Pancreas (tissue), 10 donors: ENCODE measurements at places on chromosomes 6 and 20. TPM values are rescaled to one million over a fixed set of nuclear protein-coding genes. Genes with fewer than 3 reads are reported as not detected.

- H3K27me3 ChIP-seq: no peaks in the 10 kb centered on the region
- no peak overlapping the region for H3K4me3 ChIP-seq
- DNase-seq: no peak
- no peaks in the 10 kb centered on the region for H3K36me3 ChIP-seq
- no peak overlapping the region for H3K27ac ChIP-seq
- H3K4me1 ChIP-seq: no peaks in the 10 kb centered on the region
Measured at GRCh38 chr20:33875055-33875454, 63.9 kb downstream of the CHMP4B start.

DNA sequence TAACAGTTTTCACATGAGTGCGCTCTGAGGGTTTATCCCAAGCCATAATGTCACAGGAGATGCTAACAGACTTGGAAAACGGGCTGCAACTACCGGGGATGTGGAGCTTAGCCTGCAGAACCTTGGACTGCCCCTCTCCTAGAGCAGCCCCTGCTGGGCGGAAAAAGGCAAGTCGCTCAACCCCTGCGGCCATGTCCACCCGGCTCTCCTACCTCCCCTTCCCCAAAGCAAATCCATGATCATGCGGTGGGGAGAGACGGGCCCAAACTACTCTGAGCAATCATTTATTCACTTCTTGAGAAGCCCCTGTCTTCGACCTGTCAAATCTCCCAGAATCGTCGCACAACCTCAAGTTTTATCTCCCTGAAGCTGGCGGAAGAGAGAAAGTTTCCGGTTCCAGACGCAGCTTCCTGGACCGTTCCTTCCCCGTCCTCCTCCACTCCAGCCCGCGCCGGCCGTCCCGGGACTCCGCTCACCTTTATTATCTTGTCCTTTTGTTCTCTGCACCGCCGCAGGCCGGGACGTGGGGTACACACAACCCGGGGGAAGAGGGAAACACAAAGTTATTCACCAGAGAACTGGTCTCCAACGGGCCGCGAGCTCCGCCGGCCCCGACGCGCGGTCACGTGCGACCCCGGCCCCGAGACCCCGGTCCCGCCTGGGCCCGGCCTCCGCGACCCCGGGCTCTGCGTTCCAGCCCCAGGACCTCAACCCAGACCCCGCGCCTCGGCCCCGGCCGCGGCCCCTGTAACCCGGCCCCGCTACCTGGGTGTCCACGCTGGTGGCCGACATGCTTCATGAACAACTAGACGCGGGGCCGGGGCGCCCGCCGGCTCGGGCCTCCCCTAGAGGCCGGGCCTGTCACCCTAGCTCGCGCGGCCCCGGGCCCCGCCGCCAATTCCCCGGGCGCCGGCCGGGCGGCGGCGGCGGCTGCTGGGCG, 560 bp downstream of the YTHDF1 start:
- H3K4me3 ChIP-seq: peak overlapping the region; percentile 98
- no peak for DNase-seq
- no peaks in the 10 kb centered on the region for H3K27me3 ChIP-seq
- H3K4me1 ChIP-seq: peaks cover 9% of the 10 kb centered on the region
- peaks cover 6% of the 10 kb centered on the region for H3K36me3 ChIP-seq

DNA sequence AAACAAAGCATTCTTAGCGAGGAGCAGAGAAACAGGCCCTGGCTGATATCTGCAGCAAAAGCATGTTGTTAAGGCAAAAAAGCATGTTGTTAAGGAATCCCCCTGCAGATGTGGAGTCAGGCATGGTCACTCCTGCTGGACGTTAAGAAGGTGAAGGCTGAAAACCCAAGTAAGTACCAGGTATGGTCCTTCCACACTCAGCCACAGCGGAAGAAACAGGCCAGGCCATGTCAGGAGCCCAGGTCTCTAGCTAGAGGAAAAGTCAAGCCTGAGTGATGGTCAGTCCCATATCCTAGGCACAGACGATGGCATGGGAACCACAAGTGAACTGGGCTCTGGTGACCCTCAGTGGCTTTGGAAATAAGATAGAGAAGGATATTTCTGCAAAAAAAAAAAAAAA, 32.5 kb upstream of the MAS1L start:
- H3K36me3 ChIP-seq: no peaks in the 10 kb centered on the region
- H3K27me3 ChIP-seq: no peaks in the 10 kb centered on the region
- no peak overlapping the region for H3K4me3 ChIP-seq
- no peak overlapping the region for H3K27ac ChIP-seq
- H3K4me1 ChIP-seq: peaks cover 6% of the 10 kb centered on the region
- no peak for DNase-seq

The SLC2A10 gene
- 14.4 TPM for total RNA-seq

GRCh38 chr20:37841389-37841788, 61.5 kb upstream of the VSTM2L start:
- H3K27ac ChIP-seq: no peak overlapping the region
- peaks cover 7% of the 10 kb centered on the region for H3K4me1 ChIP-seq
- no peak overlapping the region for H3K4me3 ChIP-seq
- no peak for DNase-seq
- H3K36me3 ChIP-seq: no peaks in the 10 kb centered on the region

DNA sequence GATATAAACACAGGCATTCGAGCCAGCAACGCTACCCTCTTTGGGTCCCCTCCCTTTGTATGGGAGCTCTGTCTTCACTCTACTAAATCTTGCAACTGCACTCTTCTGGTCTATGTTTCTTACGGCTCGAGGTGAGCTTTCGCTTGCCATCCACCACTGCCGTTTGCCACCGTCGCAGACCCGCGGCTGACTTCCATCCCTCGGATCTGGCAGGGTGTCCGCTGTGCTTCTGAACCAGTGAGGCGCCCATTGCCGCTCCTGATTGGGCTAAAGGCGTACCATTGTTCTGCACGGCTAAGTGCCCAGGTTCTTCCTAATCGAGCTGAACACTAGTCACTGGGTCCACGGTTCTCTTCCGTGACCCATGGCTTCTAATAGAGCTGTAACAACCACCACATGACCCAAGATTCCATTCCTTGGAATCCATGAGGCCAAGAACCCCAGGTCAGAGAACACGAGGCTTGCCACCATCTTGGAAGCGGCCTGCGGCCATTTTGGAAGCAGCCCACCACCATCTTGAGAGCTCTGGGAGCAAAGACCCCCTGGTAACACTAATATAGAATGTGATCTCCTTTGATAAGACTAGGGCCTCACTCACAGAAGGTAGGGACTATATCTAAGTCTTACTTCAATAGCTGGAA, 973 bp downstream of the UBD start:
- no peak for DNase-seq
- H3K36me3 ChIP-seq: no peaks in the 10 kb centered on the region
- H3K27me3 ChIP-seq: no peaks in the 10 kb centered on the region
- H3K27ac ChIP-seq: no peak overlapping the region

The RAET1L gene
- total RNA-seq: not detected

The TRIM15 gene
- 0.19 TPM for total RNA-seq

DNA sequence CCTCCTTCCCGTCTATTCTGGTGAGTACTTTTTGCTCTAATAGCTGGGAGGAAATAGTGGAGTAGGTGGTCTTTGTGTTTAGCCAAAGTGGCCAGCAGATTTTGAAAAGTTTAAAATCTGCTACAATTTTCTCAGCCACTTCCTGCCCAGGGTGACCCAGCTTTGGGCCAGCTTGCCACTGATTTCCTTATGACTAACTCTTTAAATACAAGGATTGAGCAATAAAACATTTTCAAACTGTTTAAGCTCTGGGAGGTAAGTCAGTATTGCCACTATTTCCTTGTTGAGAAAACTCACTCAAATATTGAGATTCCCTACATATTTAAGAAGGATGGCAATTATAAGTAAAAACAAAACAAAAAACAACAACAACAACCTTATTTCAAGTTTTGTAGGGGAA, 54.5 kb downstream of the TRMT11 start:
- no peak overlapping the region for H3K4me3 ChIP-seq
- H3K27ac ChIP-seq: peak overlapping the region; percentile 75
- no peaks in the 10 kb centered on the region for H3K27me3 ChIP-seq

- DNase-seq: no peak
- H3K36me3 ChIP-seq: no peaks in the 10 kb centered on the region
- no peak overlapping the region for H3K27ac ChIP-seq
- H3K4me3 ChIP-seq: no peak overlapping the region
- H3K4me1 ChIP-seq: no peaks in the 10 kb centered on the region
Measured at GRCh38 chr6:137764464-137764863, 102.6 kb upstream of the TNFAIP3 start.

- no peaks in the 10 kb centered on the region for H3K27me3 ChIP-seq
- DNase-seq: no peak
- H3K4me1 ChIP-seq: no peaks in the 10 kb centered on the region
- H3K4me3 ChIP-seq: no peak overlapping the region
Measured at GRCh38 chr6:162964488-162965140, 236.8 kb downstream of the PACRG start.

- DNase-seq: no peak
- H3K4me3 ChIP-seq: no peak overlapping the region
- no peaks in the 10 kb centered on the region for H3K4me1 ChIP-seq
- peak overlapping the region; percentile 44 for H3K27ac ChIP-seq
Measured at GRCh38 chr6:134422426-134423231, 104.7 kb upstream of the SGK1 start.

GRCh38 chr6:39050453-39051112, 2.0 kb downstream of the GLP1R start:
- H3K27me3 ChIP-seq: no peaks in the 10 kb centered on the region
- no peak overlapping the region for H3K27ac ChIP-seq
- no peak for DNase-seq
- peaks cover 6% of the 10 kb centered on the region for H3K4me1 ChIP-seq
- no peaks in the 10 kb centered on the region for H3K36me3 ChIP-seq

The ISM1 gene
- total RNA-seq: 1.2 TPM

DNA sequence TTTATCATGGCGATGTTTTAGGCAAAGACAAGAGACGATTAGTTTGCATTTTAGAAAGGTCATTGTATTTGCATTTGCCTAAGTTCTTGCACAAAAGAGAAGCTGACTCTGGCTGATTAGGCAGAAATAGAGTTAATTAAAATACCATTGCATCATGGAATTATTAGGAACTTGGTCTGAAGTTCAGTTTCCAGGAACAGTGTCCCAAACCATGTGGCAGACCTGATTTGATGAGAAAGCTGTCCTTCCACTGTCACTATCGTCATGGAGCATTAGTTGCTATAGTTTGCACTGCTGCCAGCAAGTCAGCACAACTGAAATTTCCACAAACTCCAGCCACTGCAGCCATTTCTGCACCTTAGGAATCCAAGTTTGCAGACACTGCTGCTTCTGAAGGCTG, 24.3 kb upstream of the MCUR1 start:
- no peak for DNase-seq
- no peaks in the 10 kb centered on the region for H3K36me3 ChIP-seq
- H3K27me3 ChIP-seq: no peaks in the 10 kb centered on the region

DNA sequence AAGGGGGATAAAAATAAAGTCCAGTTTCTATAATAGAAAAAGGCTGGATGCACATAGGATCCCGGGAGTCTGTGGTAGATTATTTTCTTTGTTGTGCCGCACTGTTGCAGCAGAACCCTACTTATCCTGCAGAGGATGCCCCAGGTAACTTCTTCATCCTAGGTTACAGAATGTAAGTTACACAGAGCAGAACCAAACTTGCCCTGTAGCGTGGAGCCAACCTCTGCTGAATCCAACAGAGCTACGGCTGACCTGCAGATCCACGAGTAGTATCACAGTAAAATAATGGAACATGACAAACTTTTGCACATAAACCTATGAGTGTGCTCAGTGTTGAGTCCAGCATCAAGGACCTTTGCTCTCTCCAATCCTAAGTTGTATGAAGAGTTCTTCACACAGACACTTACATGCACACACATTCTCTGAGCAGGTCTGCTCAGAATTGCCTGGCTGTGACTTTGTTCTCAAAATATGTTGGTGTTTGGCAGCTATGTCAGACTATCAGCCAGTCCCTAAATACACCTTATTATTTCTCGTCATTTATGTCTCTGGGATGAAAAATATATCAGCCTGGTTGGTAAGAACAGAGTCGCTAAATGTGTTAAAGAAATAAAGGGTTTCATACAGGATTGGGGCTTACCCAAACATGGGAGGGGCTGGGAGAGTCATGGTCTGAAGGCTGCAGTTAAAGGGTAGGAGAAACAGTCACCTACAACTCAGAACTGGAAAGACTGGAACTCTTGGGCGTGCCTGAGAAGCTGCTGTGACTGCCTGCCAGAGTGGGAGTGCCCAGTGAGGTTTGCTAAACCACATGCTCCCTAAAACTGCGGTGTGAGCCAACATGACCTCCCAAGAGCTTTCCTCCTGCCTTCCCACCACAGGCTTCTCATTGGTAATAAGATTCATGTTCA, 165.1 kb upstream of the SLC24A3 start:
- H3K4me1 ChIP-seq: no peaks in the 10 kb centered on the region
- no peak for DNase-seq
- H3K36me3 ChIP-seq: no peaks in the 10 kb centered on the region
- H3K27me3 ChIP-seq: no peaks in the 10 kb centered on the region

DNA sequence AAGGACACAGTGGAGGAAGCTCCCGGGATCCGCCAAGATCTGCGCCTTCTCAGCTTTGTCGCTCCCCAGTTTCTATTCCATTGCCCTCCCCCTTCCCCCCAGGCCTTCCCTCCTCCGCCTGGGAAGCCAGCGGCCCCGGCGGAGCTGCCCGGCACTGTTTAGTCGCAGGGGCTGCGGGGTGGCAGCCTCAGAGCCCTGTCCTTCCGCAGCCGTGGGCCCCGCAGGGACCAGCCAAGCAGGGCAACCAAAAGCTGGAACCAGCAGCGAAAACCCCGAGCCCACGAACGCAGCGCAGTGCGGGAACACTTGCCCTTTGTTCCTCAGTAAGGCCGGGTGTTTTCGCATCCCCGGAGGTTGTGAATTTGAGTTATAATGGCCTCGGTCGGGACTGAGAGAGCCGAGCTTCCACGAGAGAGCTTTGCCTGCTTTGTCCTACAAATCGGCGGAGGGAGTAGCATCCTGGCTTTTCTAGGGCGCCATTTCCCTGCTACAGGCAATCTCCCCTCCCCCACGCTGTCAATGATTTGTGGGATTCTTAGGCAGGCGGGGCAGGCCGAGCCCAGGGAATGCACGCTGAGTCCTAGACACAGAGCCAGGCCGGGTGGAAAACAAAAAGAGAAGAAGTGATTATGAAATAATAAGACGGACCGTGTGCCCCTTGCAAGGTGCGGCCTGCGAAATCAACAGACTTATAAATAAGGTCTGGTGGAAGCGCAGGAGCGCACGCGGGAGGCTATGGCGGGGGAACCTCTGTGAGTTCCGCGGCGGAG, 4.0 kb upstream of the TUBB2B start:
- H3K27me3 ChIP-seq: no peaks in the 10 kb centered on the region
- H3K4me1 ChIP-seq: peaks cover 12% of the 10 kb centered on the region
- peak overlapping the region; percentile 86 for H3K27ac ChIP-seq
- H3K4me3 ChIP-seq: peak overlapping the region; percentile 18

GRCh38 chr6:14092838-14093789, 24.5 kb upstream of the CD83 start:
- H3K27ac ChIP-seq: no peak overlapping the region
- H3K27me3 ChIP-seq: no peaks in the 10 kb centered on the region
- DNase-seq: no peak
- H3K36me3 ChIP-seq: no peaks in the 10 kb centered on the region
- H3K4me3 ChIP-seq: no peak overlapping the region
- H3K4me1 ChIP-seq: no peaks in the 10 kb centered on the region

The GSTA4 gene
- total RNA-seq: 14.8 TPM

The C6orf15 gene
- not detected for total RNA-seq

The E2F1 gene
- total RNA-seq: 0.23 TPM

DNA sequence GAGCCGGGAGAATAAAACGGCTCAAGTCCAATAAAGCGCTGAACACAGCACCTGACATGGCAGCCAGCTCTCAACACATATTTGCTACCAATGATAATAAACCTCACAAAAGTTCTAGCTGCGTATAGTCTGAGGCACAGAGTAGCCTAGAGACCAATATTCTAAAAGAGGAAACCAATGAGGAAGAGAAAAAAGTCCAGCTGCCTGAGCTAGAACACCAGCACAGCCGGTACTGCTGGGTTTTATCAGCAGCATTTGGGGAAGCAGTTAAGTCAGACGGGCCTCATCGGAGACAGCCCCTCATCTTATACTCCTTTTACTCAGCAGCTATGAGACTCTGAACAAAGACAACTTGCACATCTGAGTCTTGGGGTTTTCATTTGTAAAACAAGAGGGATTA, 2.4 kb upstream of the RTF2 start:
- no peak overlapping the region for H3K27ac ChIP-seq
- peaks cover 8% of the 10 kb centered on the region for H3K4me1 ChIP-seq
- H3K36me3 ChIP-seq: no peaks in the 10 kb centered on the region
- H3K27me3 ChIP-seq: no peaks in the 10 kb centered on the region
